ENCODE measurements at places on chromosomes 5 and 9. TPM values are rescaled to one million over a fixed set of nuclear protein-coding genes. Genes with fewer than 3 reads are reported as not detected.

GRCh38 chr5:58851153-58851552 lies 268.3 kb downstream of the RAB3C start:
- DNase-seq, result no peak

DNA sequence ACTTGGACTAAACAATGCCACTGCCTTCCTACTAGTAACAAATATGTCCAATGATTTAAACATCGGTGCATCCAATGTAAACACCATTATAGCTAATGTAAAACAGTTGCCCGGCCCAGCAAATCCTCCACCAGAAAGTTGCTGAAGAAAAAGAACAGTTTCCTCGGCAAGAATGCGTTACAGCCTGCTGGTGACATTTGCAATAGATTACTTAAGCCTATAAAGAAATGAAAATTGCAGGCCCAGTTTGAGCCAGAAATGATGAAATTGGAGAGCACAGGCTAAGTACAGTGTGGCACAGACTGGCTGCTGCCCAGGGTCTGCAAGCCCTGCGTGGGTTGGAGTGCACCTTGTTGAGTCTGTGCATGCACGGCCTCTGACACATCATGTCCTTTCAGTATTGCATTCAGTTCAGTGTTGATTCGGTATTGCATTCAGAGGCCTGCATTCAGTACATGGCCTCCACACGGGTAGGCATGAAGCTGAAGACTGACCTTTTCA lies 406.0 kb upstream of the KLF4 start:
- DNase-seq, result no peak

DNA sequence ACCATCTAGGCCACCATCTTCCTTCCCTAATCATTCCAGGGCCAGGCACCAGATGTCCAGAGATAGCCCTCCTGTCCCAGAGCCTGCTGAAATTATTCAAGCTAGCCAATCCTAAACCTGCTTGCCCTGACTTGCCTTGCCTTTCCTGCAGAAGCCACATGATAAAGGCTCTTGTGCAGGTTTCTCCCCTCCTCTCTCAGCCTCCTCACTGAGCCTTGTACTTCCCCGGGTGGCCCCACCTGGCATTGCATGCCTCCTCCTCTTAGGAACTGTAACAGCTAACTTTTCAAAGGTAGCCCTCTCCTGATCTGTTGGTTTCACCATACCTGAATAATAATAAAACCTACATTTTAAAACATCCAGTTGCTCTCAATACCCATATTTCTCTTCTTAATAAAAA lies 42.6 kb downstream of the DIRAS2 start:
- DNase-seq, result no peak

- DNase-seq, result no peak
Observed at GRCh38 chr5:171469326-171469725, 49.9 kb downstream of the FGF18 start.

DNA sequence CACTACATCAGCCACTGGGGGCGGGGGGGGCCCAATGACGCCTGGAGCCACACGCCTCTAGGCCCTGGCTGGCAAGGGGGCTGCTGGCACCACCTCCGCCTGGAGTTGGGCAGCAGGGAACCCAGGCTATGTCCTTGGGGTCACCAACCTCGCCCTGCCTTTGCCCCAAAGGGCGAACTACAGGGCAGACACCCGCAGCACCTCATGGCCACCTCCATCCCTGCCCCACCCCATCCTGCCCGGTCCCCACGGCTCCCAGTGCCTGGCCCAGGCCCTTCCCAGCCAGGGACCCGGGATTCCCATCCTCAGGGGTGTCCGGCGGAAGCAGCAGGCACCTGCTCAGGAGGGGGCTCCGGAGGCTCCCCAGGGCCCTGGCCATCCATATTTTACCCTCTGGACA lies 37.0 kb downstream of the NACC2 start:
- DNase-seq, result no peak

DNA sequence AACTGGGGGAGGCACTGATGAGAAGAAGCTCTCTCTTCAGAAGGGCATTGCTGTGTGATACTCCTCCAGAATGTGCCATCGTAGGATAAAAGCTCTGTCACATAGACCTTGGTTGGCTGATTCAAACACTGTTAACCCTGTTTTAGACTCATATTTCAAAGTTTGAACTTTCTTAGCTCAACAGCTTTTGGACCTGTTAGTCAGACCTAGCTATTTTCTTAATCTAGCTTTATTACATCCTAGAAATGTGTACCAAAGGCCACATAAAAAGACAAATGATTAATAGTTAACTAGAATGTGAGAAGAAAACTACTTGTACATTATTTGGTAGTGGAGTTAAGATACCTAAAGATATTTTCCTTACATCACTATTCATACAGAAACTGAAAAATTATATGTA lies 4.3 kb downstream of the RHOBTB3 start:
- no peak for DNase-seq

DNA sequence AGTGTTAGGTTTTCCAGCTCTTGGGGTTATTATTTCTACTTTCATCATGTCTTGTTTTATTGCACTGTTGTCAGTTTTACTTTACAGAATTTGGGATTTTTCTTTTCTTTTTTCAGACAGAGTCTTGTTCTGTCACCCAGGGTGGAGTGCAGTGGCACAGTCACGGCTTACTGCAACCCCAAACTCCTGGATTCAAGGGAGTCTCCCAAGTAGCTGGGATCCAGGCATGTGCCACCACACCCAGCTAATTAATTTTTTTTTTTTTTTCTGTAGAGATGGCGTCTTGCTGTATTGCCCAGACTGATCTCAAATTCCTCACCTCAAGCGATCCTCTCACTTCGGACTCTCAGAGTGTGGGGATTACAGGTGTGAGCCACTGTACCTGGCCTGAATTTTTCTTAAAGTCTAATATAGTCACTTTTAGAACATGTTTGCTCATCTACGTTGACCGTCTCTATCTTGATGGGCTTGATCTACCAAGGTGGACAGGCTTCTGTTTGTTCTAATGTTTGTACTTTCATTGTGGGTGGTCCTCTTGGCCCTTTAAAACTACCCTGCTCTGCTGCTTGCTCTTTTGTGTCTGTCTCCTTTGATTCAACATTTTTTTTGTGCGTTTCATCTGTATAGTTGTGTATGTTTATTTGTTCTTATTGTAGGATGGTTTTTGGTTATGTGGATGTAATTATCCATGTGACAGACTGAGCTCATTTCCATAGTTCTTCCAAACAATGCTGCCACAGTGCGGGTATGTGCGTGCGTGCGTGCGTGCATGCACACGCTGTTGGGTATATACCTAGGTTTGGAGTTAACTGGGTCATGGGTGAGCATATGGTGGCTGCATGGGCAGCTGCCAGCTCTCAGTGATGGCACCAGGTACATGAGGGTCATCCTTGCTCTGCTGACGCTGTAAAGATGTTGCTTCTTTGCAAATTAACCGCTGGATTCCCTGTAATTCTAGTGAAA lies 18.1 kb downstream of the PRRC2B start:
- no peak for DNase-seq

ARL14EPL gene
- not detected for total RNA-seq

KCTD16 gene
- 3.0 TPM for total RNA-seq

C5orf58 gene
- not detected for total RNA-seq

GRCh38 chr5:120452471-120452870 lies 11.6 kb upstream of the PRR16 start:
- no peak for DNase-seq

- no peak for DNase-seq
Observed at GRCh38 chr5:134967607-134968006, at the start of gene CATSPER3. TSS of gene CATSPER3 (plus strand) at chr5:134967907. CDS start at chr5:134967992, 85 bp downstream.

- DNase-seq, result no peak
Observed at GRCh38 chr5:155772009-155772662, 554.8 kb upstream of the SGCD start.

GRCh38 chr5:142680605-142681259 lies 5.2 kb downstream of the FGF1 start:
- DNase-seq, result peak; percentile 19

PTPN3 gene
- not detected for total RNA-seq

GRCh38 chr5:42285230-42285629 lies 138.0 kb upstream of the GHR start:
- no peak for DNase-seq

GRAMD2B gene
- total RNA-seq, result 81.3 TPM

- DNase-seq, result no peak
Observed at GRCh38 chr5:107808671-107809137, 138.0 kb upstream of the EFNA5 start.

GRCh38 chr9:75019022-75019421 lies 9.1 kb downstream of the CARNMT1 start:
- no peak for DNase-seq

LCN1 gene
- not detected for total RNA-seq

- no peak for DNase-seq
Observed at GRCh38 chr5:56700711-56701110, 114.6 kb upstream of the MAP3K1 start.

- DNase-seq, result no peak
Observed at GRCh38 chr9:137717776-137718327, 99.0 kb downstream of the EHMT1 start.

- DNase-seq, result no peak
Observed at GRCh38 chr5:61098251-61098995, 63.8 kb downstream of the SMIM15 start.

TMC1 gene
- total RNA-seq, result 0.09 TPM

- no peak for DNase-seq
Observed at GRCh38 chr9:3215658-3216057, 310.1 kb downstream of the RFX3 start.

Data from HFFc6 (cell line).